ENCODE measurements at places on chromosomes 7 and 10. TPM values are rescaled to one million over a fixed set of nuclear protein-coding genes. Genes with fewer than 3 reads are reported as not detected.
A peak's percentile ranks its signal among the peaks of the same experiment; 100 is the strongest.

GRCh38 chr10:123385508-123386080, 231.4 kb downstream of the BUB3 start:
- no peak for DNase-seq
- H3K27me3 ChIP-seq = no peaks in the 10 kb centered on the region
- H3K4me1 ChIP-seq = no peaks in the 10 kb centered on the region
- H3K4me3 ChIP-seq = no peak overlapping the region

GRCh38 chr10:108037061-108037460, 872.6 kb upstream of the SORCS1 start:
- no peak for DNase-seq
- no peaks in the 10 kb centered on the region for H3K36me3 ChIP-seq
- no peak overlapping the region for H3K4me3 ChIP-seq
- no peaks in the 10 kb centered on the region for H3K27me3 ChIP-seq

DNA sequence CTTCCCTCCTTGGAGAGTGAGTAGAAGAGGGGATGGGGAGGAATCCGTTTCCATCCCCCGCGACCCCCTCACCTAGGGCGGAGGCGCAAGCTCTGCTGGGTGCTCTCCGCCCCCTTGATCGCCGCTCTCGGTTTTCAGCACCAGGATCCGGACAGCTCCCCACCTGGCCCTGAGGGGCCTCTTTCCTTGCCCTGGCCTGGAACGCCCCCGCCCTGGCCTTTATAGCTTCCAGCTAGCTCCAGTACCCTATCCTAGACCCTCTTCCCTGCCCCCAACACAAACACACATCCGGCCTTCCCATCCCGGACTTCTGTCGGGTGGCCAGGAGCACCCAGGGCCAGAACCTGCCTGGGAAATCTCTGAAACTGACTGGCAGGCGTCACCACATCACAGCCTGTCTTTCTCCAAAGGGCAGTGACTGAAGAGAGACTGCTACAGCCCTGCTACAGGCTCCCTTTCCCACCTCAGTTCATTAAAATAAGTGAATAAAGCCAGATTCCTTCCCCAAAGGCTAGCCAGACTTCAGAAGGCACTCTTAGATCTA, 72.3 kb upstream of the LEP start:
- peaks cover 28% of the 10 kb centered on the region for H3K4me1 ChIP-seq
- H3K4me3 ChIP-seq = no peak overlapping the region
- no peaks in the 10 kb centered on the region for H3K27me3 ChIP-seq
- H3K36me3 ChIP-seq = no peaks in the 10 kb centered on the region
- no peak for DNase-seq
- H3K27ac ChIP-seq = no peak overlapping the region

DNA sequence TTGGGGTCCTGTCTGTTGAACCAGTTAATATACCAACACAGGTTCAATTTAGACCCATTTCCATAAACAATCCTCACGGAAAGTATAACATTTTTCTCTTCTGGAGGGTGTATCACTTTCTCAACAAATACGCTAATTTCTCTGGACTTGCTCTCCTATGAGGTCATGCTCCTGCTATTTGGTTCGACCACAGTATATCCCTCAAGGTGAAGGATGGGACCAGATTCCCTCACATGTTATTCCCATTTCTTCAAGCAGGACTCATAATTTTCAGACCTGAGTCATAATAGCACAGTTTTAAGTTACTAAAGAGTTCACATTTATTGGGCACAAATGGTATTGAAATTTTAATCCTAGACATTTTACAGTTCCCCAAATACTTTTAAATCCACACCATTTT, 57.2 kb downstream of the ADAM12 start:
- no peak overlapping the region for H3K27ac ChIP-seq
- no peak overlapping the region for H3K4me3 ChIP-seq
- H3K27me3 ChIP-seq = no peaks in the 10 kb centered on the region
- H3K4me1 ChIP-seq = no peaks in the 10 kb centered on the region

GRCh38 chr7:25454562-25455041, 226.3 kb upstream of the NPVF start:
- H3K4me1 ChIP-seq = peaks cover 13% of the 10 kb centered on the region
- no peaks in the 10 kb centered on the region for H3K27me3 ChIP-seq
- DNase-seq = no peak
- H3K4me3 ChIP-seq = no peak overlapping the region

GRCh38 chr10:36783400-36783799, 342.0 kb upstream of the ANKRD30A start:
- no peak overlapping the region for H3K4me3 ChIP-seq
- H3K27ac ChIP-seq = no peak overlapping the region
- H3K36me3 ChIP-seq = no peaks in the 10 kb centered on the region
- no peak for DNase-seq
- no peaks in the 10 kb centered on the region for H3K4me1 ChIP-seq
- H3K27me3 ChIP-seq = no peaks in the 10 kb centered on the region

DNA sequence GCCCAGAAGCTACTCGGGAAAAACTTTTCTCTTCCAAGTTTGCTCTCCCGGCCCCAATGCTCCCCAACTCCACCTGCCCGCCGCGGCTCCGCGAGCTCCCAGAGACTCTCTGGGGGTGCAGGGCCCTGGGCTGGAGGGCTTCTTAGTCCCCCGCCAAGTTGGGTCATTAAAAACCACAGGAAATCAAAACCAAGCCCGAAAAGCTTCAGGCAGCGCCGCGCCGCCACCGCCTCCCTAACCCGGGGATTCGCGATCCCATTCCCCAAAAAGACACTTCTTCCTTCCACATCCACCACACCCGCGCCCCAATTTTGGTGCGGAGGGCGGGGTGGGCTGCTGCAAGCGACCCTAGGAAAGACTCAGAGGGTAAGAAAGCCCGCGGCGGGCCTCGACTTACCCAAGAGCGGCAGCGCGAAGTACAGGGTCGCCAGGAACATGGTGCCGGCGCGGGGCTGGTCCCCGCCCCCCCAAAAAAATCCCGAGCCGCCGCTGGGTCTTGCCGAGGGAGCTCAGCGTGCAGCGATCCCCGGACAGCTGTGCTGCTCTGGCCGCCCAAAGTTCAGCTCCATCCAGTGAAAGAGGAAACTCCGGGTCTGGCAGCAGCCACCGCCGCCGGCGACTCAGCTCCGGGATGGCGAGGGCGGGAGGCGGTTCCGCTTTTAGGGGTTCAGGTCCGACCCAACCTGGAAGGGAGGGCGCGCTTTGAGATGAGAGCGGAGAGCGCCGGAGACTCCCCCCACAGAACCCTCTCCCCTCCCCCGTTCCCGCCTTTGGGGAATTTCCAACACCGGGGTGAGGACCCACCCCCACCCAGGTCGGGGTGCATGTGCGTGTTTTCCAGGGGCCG, 1.2 kb downstream of the GFRA1 start:
- H3K27me3 ChIP-seq = peaks cover 17% of the 10 kb centered on the region
- H3K36me3 ChIP-seq = no peaks in the 10 kb centered on the region
- DNase-seq = no peak

- no peak for DNase-seq
- no peak overlapping the region for H3K4me3 ChIP-seq
- peaks cover 25% of the 10 kb centered on the region for H3K36me3 ChIP-seq
- H3K27ac ChIP-seq = no peak overlapping the region
- peaks cover 14% of the 10 kb centered on the region for H3K4me1 ChIP-seq
Observed at GRCh38 chr7:127683776-127684681, 32.0 kb downstream of the SND1 start.

- H3K27ac ChIP-seq = peak within 1 kb of the TSS; percentile 92
- H3K4me3 ChIP-seq = peak within 1 kb of the TSS; percentile 91
- peaks cover 50% of the 10 kb centered on the region for H3K4me1 ChIP-seq
- H3K36me3 ChIP-seq = peaks cover 21% of the 10 kb centered on the region
Observed at GRCh38 chr7:191981-192649, at the start of gene FAM20C. TSS of gene FAM20C (plus strand) at chr7:192571. CDS start at chr7:193200, 629 bp downstream.

DNA sequence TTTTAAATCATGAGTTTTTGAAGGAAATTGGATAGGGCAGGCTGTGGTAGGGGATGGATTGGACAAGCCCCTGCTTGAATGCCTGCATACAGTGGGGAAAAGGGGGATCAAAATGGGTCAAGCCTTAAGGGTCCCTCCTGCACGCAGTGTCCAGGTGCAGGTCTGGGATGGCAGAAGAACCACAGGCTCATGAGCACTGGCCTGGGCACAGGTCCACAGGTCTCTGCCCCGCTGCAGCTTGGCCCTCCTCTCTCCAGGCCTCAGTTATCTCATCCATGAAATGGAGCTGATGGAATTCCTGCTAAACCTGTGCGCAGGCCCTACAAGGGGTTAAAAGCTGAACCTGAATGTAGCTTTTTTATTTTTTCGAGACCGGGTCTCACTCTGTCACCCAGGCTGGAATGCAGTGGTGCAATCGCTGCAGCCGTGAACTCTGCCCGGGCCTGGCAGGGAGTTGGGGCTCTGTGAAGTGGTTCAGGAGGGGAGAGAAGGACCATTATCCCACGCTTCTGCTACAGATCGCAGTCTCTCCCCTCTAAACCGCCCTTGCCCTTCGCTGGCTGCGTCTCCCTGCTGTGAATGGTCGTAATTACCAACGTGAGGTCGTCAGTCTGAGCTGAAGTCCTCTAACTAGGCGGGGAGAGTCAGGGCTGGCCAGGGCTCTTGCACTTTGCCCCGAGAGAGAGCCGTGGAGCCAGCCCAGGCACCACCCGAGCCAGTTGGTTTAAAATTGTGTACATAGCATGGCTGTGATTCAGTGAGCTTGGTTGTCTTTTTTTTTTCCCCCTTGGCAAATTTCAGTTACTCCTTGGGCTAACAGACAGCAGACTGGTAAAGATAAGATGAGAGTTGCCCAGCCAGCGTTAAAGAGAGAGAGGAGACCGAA, 77.5 kb upstream of the GTF2I start:
- DNase-seq = no peak
- no peaks in the 10 kb centered on the region for H3K27me3 ChIP-seq
- peaks cover 5% of the 10 kb centered on the region for H3K4me1 ChIP-seq
- no peak overlapping the region for H3K4me3 ChIP-seq

GRCh38 chr7:8201846-8202441, 60.0 kb downstream of the ICA1 start:
- H3K36me3 ChIP-seq = no peaks in the 10 kb centered on the region
- no peak for DNase-seq
- peaks cover 3% of the 10 kb centered on the region for H3K4me1 ChIP-seq
- H3K27ac ChIP-seq = no peak overlapping the region

- H3K27me3 ChIP-seq = no peaks in the 10 kb centered on the region
- H3K27ac ChIP-seq = no peak overlapping the region
- no peak overlapping the region for H3K4me3 ChIP-seq
- DNase-seq = no peak
- peaks cover 45% of the 10 kb centered on the region for H3K4me1 ChIP-seq
Observed at GRCh38 chr7:2814946-2815874, 28.9 kb downstream of the GNA12 start.

GRCh38 chr7:152344253-152344652, 91.5 kb downstream of the KMT2C start:
- H3K36me3 ChIP-seq = peaks cover 5% of the 10 kb centered on the region
- no peak for DNase-seq
- peaks cover 33% of the 10 kb centered on the region for H3K4me1 ChIP-seq
- H3K27me3 ChIP-seq = no peaks in the 10 kb centered on the region

- no peak for DNase-seq
- no peaks in the 10 kb centered on the region for H3K36me3 ChIP-seq
- no peaks in the 10 kb centered on the region for H3K27me3 ChIP-seq
- H3K4me3 ChIP-seq = no peak overlapping the region
Observed at GRCh38 chr7:94444813-94445212, 50.1 kb downstream of the COL1A2 start.

DNA sequence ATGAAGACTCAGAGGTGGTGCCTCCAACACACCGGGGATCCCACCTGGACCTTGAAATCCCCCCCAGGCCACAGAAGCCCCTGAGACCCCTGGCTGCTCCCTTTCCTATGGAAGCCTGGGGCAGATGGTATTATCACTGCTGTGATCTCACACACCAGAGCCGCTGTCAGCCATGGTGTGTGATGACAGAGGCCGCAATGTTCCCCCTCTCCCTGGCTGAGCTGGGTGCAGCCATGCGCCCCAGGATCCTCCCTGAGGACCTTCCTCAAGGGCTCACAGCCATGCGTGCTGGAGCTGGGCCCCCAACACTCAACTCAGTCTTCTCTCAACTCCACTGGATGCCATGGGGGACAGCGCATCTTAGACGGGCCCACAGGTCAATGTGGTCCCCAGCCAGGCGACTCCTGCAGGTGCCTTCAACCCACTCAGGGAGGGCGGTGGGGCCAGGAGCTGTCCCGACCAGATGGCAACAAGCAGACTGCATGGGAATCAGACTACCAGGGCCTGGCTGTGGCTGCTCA, 44.9 kb downstream of the VIPR2 start:
- no peaks in the 10 kb centered on the region for H3K27me3 ChIP-seq
- H3K4me1 ChIP-seq = peaks cover 30% of the 10 kb centered on the region
- H3K27ac ChIP-seq = peak overlapping the region; percentile 82

DNA sequence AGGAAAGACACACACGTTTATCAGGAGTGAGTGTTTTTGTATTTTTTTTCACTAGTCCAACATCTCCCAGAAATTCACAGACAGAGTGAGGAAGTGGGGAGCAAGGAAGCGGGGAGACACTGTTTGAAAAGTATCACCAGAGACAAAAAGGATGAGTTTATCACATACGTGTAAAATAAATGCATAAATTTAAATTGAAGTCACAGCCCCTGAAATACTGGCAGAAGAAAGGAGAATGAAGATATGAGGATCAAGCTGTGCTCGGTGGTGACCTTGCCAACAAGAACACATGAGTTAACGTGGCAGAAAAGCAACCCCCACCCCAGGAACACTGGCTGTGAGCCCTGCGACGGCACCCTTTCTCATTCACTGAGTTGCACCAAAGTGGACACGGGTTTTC, 317.2 kb upstream of the AOAH start:
- H3K27me3 ChIP-seq = no peaks in the 10 kb centered on the region
- no peak overlapping the region for H3K4me3 ChIP-seq
- H3K27ac ChIP-seq = no peak overlapping the region
- no peak for DNase-seq
- H3K4me1 ChIP-seq = peaks cover 16% of the 10 kb centered on the region

DNA sequence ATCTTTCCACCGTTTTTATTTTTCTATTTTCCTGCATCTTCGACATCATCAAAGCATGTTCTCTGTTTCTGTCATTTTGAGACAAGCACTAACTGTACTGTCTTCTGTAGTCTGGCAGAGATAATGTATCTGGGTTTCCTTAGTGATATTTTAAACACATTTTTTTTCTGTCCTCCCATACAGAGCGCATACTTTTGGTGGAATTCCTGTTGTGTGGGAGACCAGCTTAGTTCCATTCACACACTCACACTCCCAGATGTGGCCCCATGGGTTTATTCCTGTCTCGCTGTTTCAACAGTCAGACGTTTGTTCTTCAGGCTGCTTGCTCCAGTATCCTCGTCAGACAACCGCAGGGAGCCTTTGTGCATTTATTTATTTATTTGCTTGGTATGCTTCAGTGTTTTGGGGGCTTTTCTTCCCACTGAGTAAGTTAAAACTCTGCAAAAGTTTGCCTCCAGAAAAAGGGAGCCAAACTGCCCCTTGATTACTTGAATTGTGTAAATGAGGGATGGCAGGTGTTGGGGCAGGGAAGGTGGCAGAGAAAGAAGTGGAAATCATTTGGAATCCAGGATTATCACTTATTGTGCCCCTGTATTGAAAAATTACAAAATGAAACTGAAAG, 456.8 kb upstream of the KLF6 start:
- H3K27ac ChIP-seq = peak overlapping the region; percentile 89
- peak overlapping the region; percentile 56 for H3K4me3 ChIP-seq

PLAC9 gene
- total RNA-seq = 21.3 TPM

INA gene
- 2.5 TPM for total RNA-seq

FAM25C gene
- not detected for total RNA-seq

HOXA10 gene
- not detected for total RNA-seq

ELFN1 gene
- 0.86 TPM for total RNA-seq

EGR2 gene
- total RNA-seq = 0.26 TPM

PON2 gene
- 67.3 TPM for total RNA-seq

TAF3 gene
- 11.2 TPM for total RNA-seq

TMEM225B gene
- total RNA-seq = 0.57 TPM

AMPH gene
- total RNA-seq = 8.3 TPM

HEPACAM2 gene
- not detected for total RNA-seq

CFAP58 gene
- 1.2 TPM for total RNA-seq

HMX2 gene
- total RNA-seq = not detected

RET gene
- 2.2 TPM for total RNA-seq
